ENCODE measurements at places on chromosomes 16 and 17. TPM values are rescaled to one million over a fixed set of nuclear protein-coding genes. Genes with fewer than 3 reads are reported as not detected.

- DNase-seq: peak; percentile 73
Measured at GRCh38 chr16:85553436-85554113, 59.5 kb upstream of the GSE1 start.

The MT4 gene
- total RNA-seq: not detected

GRCh38 chr17:52136166-52136565 is 22.3 kb downstream of the CA10 start:
- no peak for DNase-seq

The MYH13 gene
- total RNA-seq: not detected

DNA sequence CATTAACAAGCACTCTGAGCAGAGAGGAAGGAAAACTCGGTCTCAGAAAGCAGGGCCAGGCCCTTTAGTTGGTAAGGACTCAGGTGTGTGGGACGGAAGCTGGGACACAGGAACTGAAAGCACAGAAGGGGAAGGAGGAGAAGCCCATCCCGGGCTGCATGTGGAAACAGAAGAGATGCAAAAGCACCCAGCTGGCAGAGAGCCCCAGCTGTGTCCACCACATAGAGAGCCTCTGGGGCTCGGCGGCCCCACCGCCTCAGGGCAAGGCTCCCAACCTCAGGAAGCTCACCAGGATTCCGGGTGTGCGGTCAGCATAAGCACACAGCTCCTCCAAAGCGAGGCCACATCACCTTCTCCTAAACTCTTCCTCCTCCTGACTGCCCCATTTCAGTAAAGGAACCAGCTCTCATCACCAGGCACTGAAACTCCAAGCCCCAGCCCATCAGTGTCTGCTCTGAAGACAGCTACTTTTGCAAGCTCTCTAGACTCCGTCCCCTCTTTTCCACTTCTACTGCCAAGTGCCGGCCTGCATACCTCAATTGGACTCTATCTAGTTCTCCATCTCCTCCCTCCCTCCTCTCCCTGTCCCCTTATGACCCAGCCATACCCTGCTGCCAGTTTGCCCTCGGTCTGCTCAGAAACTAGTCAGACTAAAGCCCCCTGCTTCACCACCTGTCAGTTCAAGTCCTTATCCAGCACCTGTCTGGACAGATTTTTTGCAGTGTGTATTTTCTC is 6.0 kb downstream of the ST3GAL2 start:
- no peak for DNase-seq

DNA sequence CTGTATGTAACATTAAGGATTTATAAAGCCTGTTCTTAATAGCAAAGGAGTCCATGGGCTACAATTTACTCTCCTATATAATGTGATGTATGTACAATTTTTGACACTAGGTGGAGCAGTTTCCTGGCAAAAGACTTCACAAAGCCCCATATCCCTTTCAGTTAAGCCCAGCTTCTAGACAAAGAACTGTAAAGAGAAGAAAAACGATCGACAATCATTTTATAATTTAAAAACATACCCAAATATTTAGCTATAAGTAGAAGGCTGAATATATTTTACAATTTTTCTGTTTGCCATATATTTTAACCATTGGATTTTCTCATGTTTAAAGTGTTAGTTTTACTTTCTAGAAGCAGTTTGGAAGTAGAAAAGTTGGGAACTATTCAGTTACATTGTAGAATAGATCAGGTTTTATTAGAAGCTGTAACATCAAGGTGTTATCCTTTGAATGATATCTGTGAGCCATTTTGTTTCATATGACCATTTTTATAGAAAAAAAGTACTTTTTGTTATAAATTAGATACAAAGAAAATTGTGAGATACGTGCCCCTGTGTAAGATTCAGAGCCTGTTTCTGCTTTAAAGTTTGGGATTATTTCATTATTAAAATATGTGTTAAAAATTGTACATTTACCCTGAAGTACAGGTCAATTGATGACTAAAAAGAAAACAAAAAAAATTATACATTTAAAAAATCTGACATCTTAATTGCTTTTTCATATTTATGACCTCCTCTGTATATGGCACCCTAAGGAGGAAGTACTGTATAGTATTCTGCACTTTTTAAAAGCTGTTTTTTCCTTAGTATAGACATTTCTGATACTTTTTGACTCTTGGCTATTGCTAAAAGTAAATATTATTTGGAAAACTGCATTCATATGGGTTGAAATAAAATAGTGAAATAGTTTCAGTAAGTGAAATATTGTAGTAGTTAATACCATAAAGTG is 46.3 kb downstream of the VMP1 start:
- no peak for DNase-seq

The HS3ST3A1 gene
- 3.2 TPM for total RNA-seq

DNA sequence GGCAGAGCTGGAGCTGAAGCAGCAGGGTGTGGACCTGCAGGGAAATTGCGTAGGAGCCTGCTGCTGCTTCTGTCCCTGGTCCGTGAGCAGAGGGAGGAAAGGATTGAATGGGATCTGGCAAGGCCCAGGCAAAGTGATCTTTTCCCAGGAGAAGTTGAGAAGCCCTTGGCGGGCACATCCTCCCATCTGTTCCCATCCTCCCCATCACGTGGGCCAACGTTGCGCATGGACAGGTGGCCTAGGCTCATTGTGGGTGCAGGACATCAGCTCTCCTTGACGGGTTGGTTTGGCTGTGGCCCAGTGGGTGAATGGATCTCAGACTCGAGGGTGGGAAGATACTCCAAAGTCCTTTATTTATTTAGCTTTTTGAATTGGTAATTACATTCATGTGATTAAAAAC is 29.4 kb upstream of the POLR3E start:
- DNase-seq: no peak

DNA sequence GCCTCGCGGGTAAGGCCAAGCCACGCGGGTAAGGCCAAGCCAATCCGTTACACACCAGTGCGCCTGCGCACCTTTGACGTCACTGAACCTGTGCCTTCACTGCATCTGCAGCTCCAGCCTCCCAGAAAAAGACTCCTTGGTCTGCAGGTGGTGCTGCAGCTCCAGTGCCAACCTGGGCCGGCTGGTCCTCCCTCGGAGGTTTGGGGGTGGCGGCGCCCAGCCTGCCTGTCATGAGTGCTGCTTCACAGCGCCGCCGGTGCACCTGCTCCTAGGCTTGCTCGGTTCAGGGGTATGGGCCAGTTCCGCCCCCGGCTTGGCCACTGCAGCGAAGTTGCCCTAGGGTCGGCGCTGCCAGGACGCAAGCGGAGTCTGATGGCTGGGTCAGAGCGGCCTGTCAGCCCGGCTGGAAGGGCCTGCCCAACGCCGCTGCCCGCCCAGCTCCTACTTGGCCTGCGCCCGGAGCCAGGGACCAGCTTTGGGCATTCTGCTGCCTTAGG is 146.6 kb downstream of the USP22 start:
- DNase-seq: peak; percentile 33

The EVI2B gene
- not detected for total RNA-seq

- DNase-seq: no peak
Measured at GRCh38 chr17:28735242-28735722, 6.7 kb downstream of the NEK8 start.

The ZACN gene
- total RNA-seq: 0.09 TPM

DNA sequence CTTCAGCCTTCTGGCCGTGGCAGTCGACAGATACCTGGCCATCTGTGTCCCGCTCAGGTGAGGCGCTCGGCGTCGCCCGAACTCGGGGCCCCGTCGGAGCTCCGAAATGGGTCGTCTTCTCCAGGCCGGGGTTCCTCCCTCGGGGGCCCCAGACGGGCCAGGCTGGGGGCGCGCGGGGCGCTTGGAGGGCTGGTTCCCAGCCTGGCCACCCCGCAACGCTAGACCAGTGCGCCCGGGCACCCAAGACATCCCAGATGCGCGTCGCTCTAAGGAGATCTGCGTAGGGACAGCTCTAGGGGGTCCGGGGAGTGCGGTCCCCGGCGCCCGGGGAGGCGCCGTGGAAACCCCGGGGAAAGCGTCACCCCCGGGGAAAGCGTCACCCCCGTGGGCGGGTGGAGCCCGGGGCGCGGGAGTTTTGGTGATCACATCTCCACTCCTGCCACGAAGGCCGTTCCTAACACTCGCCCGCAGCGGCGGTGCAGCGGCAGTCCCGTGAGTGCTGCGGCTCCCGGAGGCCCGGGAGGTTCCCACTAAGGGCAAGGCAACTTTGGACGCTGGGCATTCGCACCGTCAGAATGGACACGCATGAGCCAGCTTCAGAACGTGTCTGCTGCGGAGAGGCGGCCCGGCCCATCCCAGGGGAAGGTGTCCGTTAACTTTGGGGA is 729 bp downstream of the ADORA2B start:
- no peak for DNase-seq

The SMYD4 gene
- 28.8 TPM for total RNA-seq

DNA sequence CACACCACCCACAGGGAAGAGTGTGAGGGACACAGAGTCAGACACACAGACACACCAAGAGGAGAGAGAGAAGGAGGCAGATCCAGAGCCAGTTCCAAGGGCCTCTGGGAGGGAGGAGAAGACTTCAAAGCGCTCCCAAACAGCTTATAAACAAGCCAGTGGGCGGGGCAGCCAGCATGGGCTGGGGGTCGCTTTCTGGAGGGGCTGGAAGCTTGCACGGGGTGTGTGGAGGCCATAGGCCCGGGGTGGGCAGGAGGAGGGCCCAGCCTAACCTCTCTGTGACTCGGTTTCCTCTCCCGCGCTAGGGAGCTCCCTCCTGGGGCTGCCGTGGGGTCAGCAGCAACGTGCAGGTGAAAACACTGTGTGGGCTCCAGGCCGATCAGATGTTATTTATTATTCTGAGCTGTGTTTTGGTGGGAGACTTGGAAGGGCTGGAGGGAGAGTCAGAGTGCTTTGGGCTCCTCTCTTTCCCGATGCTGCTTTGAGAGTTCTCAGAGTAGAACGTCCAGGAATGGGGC is 2.5 kb upstream of the WFIKKN2 start:
- peak; percentile 25 for DNase-seq

The IL17C gene
- 0.29 TPM for total RNA-seq

The ELP5 gene
- total RNA-seq: 49.6 TPM

GRCh38 chr17:78904371-78904770 is 1.4 kb upstream of the CEP295NL start:
- no peak for DNase-seq

DNA sequence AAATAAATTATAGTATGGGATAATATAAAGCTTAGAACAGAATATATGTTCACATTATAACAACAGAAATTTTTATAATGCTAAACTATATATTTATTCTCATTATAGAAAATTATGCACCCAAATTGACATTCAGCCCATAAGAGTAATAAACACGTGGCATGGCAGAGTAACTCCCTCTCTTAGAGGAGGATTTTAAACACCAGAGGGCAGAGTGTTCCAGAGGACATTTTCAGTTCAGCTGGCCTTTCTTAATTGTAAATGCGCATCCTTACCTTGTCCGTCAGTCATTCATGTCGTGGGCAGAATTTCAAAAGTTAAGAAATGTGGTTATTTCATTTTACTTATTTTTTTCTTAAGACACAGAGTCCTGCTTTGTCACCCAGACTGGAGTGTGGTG is 147.1 kb downstream of the TANC2 start:
- DNase-seq: no peak

DNA sequence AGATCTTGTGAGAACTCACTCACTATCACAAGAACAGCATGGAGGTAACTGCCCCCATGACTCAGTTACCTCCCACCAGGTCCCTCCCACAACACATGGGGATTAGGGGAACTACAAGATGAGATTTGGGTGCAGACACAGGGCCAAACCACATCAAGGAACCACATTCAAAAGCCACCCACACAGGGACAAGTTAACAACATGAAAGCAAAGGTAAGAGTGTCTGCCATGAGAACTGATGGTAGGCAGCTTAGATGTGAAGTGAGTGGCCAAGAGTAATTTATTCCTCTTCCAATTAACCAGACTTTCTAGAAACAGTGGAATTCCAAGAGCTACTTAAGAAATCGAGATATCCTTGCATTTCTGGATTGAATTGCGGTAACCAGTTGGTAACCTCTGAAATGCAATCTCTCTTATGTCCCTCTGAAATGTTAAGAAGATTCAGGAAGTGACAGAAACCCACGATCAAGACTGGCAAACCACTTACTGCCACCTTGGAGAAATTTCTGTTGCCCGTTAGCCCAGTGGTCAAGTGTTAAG is 167.4 kb upstream of the CACNG5 start:
- no peak for DNase-seq

- no peak for DNase-seq
Measured at GRCh38 chr17:72255481-72255880, 134.7 kb downstream of the SOX9 start.

- DNase-seq: peak; percentile 29
Measured at GRCh38 chr17:19342611-19343255, 19.8 kb downstream of the B9D1 start.

- no peak for DNase-seq
Measured at GRCh38 chr17:76434870-76435269, 18.1 kb downstream of the UBE2O start.

The TELO2 gene
- total RNA-seq: 93.4 TPM

The ATXN2L gene
- total RNA-seq: 293 TPM

GRCh38 chr17:34302636-34303035 is 16.6 kb upstream of the CCL8 start:
- no peak for DNase-seq

DNA sequence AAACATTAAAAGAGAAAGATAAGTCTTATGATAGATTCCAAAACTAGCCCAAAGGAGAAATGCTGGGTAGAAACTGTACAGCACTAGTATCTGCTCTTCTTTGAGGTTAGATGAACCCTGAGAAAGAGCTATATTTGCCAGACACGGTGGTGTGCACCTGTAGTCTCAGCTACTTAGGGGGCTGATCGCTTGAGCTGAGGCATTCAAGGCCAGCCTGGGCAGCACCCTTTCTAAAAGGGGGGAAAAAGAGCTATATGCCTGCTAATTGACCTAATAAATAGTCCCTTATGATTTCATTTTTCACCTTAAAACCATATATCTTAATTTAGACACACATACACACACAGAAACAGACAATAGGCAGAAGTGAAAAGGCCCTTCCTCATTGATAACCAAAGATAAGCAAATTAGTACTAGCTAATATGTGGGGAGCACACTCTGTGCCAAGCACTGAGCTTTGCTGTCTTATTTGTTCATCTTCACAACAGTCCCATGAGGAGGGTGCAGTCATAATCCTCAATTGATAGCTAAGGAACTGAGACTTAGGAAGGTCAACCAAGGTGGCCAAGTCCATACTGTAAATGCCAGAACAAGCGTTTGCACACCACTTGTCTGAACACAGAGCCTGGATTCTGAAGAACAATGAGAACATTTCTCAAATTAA is 56.6 kb upstream of the NLK start:
- no peak for DNase-seq

DNA sequence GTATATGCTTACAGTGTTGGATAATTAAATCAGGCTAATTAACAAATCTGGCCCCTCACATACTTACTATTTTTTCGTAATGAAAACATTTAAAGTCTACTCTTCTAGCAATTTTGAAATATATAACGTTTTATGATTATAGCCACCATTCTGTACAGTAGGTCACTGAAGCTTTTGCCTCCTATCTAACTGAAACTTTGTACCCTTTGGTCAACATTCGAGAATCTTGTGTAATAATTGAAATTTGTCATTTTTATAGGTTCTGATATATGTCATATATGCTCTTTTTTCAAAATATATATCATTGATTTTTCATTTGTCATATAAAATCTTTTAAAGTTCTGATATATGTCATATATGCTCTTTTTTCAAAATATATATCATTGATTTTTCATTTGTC is 12.7 kb downstream of the PHKB start:
- no peak for DNase-seq

Measured in H9 (cell line).